IMR-90 (cell line): ENCODE measurements at places on chromosomes 5 and 9.

GRCh38 chr5:116091416-116091815 is 6.6 kb downstream of the COMMD10 start:
- no peak for DNase-seq

DNA sequence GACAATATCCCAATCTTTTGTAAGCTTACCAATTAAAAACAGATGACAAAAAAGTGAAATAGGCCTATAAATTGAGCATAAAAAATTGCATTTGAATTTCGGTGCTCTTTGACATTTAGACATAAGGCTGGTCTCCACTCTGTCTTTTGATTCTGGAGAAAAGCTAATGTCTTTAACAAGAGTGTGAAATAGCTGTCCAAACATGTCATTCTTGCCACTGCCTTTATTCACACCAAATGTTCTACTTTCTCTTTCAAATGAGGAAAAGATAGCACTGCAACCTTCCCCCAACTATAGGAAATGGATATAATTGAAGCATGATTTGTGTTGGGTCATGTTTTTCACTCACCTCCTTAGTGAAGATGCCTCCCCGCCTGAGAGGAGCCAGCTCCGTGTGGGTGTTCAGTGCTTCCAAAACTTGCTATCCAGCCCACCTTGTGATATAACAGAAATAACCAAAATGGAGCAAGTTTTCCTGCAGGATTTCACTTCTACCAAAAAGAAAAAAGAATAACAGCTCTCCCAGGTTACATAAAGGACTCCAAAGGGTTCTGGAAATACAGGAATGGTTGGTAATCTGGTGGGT is 55.2 kb upstream of the STK32A start:
- DNase-seq: no peak

DNA sequence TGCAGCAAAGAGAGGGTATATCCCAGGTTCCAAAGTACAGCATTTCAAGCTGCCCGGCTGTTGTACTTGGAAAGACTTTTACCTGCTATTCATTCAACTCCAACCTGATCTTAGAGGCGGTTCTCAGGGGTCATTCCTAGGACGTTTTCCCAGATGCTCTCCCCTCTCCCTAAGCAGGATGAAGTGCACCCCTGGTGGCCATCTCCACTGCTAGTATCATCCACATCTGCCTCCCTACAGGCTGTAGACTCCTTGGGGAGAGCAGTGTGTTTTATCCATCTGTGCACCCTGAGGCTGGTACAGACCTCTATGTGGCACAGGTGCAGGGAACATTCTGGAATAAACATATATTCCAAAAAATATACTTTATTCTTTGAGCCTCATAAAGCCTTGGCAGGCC is 56.8 kb downstream of the PTPN3 start:
- no peak for DNase-seq

DNA sequence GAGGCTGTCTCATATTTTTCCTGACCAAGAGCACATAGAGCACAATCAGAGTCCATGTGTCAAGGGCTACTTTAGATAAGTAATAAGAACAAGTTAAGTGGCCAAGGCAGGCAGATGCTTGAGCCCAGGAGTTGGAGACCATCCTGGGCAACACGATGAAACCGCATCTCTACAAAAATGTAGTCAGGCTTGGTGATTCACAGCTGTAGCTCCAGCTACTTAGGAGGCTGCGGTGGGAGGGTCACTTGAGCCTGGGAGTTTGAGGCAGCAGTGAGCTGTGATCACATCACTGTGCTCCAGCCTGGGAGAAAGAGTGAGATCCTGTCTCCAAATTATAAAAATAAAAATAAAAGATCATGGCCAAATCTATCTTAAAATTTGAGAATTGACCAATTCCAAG is 767.9 kb upstream of the CTNND2 start:
- no peak for DNase-seq

DNA sequence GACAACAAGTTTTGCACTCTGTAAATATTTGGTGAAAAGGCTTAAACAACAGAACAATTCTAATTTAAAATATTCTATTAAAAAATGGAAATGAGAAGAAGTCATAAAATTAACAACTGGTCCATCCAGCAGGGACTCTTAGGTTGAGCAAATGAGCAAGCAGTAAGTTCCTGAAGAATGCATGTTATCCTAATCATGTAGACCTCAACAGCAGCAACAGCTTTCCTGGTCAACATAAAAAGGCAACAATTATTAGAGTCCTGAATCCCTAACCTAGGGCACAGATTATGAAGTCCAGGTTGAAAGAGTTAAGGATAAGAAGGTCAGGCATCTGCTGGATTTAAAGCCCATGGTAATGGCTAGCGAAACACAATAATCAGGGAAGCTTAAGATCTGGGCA is 120.9 kb downstream of the SSBP2 start:
- peak; percentile 4 for DNase-seq
